Activated CD8-positive, alpha-beta T cell treated with anti-CD3 and anti-CD28 coated beads, Interleukin-2, amount 10 ng/mL, durations not matched to agents 7 days and 5 days (primary cell): ENCODE measurements at places on chromosomes 13 and 19.

GRCh38 chr19:47681388-47681787 lies 31.8 kb upstream of the EHD2 start:
- DNase-seq, result no peak

DNA sequence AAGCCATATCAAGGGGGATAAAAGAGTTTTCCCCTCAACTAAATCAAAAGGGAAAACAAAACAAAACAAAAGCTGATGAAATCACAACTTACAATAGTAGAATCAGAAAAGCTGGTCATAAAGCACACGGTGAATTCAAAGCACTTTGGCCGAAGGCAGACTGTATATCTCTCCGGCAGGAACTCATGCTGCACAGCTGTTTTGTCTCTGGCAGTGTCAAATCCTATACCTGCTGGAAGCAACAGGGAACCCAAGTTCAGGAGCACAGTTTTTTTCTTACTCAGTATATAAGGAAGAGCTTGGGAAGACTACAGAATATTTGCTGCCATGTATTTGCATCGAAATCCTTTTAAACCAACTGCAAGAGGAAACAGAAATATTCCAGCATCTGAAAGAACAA lies 213.7 kb downstream of the RFC3 start:
- no peak for DNase-seq

GRCh38 chr19:46155237-46155636 lies 7.2 kb downstream of the IGFL2 start:
- DNase-seq, result no peak

- DNase-seq, result peak; percentile 75
Observed at GRCh38 chr19:54154603-54155345, 4.7 kb downstream of the LENG1 start.

DNA sequence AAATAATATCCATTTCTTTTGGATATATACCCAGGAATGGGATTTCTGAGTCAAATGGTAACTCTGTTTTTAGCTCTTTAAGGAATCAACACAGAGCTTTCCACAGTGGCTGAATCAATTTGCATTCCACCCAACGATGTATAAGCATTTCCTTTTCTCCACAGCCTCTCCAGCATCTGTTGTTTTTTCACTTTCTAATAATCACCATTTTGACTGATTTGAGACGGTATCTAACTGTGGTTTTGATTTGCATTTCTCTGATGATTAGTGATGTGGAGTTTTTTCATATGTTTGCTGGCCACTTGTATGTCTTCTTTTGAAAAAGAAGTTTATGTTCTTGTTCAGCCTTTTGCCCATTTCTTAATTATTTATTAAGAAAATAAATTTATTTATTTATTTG lies 352.2 kb upstream of the OBI1 start:
- no peak for DNase-seq
